Activated gamma-delta T cell (primary cell): ENCODE measurements at places on chromosomes 5 and 9.

GRCh38 chr5:24142341-24142740 is 502.4 kb downstream of the CDH10 start:
- no peak for DNase-seq

DNA sequence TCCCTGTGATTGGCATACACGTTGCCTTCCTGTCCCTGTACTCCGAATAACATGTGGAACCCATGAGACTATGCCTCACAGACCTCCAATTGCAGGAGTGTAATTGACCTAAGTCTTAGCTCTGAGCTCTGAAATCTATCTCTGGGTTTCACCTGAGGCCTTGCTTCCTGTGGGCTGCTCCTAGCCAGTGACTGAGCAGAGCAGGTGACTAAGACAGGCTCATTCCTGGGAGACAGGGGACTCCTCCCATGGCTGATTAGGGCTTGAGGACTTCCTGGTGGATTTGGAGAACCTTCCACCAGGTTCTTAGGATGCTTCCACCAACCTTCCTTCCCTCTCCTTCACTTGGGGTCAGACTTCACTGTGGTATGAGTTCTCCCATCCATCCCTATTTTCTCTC is 22.3 kb upstream of the MIER3 start:
- no peak for DNase-seq

GRCh38 chr5:56346741-56347535 is 113.8 kb upstream of the ANKRD55 start:
- no peak for DNase-seq

GRCh38 chr9:16221822-16222547 is 648.5 kb downstream of the BNC2 start:
- no peak for DNase-seq

DNA sequence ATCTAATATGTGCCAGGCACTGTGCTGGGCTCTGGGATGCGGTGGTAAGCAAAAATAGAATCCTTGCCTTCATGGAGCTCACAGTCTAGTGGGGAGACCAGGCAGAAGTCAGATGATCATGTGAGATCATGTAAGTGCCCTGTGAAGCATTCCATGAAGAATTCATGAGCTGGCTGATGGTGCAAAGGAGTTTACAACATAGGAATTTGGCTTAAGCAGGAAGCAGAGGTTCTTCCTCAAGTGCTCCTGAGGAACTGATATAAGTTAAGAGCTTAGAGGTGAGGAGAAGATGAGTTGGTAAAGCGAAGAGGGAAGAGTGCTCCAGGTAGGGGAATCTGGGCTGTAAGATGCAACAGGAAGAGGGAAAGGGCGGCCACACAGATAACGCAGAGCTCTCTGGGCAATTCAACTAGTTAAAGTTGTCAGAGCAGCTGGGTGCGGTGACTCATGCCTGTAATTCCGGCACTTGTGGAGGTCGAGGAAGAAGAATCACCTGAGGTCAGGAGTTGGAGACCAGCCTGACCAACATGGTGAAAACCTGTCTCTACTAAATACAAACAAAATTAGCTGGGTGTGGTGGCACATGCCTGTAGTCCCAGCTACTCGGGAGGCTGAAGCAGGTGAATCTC is 78.5 kb upstream of the SPATA31D4 start:
- no peak for DNase-seq

- DNase-seq: no peak
These were observed 93.3 kb upstream of the MAP1B start for GRCh38 chr5:72013766-72014624.

- DNase-seq: no peak
These were observed 141.1 kb upstream of the RANBP3L start for GRCh38 chr5:36442796-36443195.

DNA sequence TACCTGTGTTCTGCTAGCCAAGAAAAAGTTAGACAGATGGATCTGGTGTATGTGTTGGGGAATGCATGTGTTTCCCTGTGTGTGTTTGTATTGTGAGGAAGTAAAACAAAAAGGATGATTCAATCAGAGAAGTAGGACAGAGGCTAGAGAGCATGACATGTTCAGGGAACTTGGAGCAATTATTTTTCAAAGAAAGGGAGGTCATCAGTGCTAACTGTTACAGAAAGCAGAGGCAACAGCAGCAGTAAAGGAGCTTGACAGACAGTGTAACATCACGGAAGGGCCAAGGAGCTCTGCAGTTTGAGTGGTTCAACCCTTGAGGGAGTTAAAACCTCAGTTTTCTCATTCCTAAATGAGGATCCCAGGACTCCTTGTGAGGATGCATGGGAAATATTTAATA is 13.2 kb downstream of the SPINK1 start:
- DNase-seq: no peak

DNA sequence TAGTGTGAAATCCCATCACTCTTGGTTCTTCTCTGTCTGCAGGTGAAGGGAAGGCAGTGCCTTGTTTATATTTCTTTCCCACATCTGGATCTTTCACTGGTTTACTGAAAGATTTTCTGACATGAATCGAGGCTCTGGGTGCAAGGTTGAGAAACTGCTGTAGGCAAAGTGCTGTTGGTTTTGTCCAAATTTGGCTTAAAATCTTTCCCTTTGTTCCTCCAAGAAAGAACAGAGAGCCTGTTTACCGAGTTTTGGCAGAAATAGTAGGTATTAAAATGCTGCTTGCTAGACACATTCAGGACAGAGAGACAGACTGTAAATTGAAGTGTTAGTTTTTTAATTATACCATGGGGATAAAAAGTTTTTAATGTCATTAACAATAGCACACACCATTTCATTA is 21.5 kb downstream of the SKP2 start:
- DNase-seq: no peak

DNA sequence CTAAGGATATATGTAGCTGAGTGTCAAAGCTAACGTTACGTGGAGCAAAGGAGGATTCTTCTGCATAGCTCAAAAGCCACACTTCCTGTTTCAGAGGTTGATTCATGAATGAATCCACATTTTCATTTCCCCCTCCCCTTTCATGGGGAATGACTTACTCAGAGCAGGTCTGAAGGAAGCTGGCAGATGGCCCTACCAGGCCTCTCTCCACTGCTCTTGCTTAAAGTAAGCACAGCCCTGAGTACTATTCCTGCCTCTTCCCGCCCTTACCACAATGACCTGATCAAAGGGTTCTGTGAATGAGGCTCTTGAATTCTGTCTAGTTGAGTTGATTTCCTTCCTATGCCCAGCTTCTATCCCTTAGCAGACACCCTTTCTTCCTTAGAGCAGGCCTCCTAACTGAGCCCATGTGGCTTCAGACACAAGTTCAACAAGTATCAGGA is 6.3 kb downstream of the IGIP start:
- no peak for DNase-seq

DNA sequence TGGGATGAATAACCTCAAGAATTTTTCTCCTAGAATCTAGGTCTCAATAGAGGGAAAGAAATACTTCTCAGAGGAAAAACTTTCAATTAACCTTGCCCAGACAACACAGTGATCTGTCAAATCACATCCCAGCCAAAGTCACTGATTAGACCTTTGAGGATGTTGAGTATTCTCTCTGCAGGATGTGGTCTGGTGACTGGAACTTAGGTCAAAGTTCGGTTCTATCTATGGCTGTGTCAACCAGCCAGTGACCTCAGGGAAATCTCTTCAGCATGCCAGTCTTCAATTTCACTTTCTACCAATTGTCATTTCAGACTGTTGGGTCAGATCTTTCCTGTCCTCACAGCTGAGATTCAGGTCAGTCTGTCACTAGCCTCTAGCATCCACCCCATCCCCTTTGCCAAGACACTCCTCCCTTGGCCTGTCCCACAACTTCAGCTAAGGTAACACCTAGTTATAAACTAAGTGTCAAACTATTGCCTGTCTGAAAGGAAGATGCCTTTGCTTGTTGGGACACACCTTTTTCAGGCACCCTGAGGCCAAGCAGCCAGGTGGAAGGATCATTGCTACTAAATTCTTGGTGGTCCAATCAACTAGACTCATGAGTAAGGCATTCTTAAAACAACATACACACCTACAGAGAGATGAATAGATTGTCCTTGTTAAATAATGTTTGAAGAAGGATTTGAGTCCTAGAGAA is 156.3 kb upstream of the FST start:
- no peak for DNase-seq

- no peak for DNase-seq
These were observed 106.3 kb downstream of the PCSK5 start for GRCh38 chr9:75996726-75997125.

DNA sequence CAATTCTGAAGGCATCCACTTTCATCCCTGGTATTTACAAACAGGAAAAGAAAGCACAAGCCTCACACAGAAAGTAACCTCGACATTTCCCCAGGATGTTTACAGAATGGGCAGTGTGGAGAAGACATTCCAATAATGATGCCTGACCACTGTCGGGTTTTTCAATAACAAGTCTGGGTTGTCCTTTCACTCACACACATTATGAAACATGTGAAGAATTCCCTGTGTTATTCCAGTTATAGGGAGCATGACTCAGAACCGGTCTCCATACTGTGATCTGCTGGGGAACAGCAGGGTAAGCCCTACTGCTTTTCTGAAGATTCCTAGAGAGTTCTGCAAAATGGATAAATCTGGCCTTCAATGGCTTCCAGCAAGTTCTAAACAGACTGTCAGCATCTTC is 155.3 kb downstream of the ADAMTS12 start:
- no peak for DNase-seq

- no peak for DNase-seq
These were observed 108.6 kb downstream of the PHF2 start for GRCh38 chr9:93684806-93685543.

GRCh38 chr5:39447968-39448367 is 23.2 kb upstream of the DAB2 start:
- no peak for DNase-seq

GRCh38 chr5:135543485-135544304 is 7.9 kb upstream of the NEUROG1 start:
- no peak for DNase-seq

DNA sequence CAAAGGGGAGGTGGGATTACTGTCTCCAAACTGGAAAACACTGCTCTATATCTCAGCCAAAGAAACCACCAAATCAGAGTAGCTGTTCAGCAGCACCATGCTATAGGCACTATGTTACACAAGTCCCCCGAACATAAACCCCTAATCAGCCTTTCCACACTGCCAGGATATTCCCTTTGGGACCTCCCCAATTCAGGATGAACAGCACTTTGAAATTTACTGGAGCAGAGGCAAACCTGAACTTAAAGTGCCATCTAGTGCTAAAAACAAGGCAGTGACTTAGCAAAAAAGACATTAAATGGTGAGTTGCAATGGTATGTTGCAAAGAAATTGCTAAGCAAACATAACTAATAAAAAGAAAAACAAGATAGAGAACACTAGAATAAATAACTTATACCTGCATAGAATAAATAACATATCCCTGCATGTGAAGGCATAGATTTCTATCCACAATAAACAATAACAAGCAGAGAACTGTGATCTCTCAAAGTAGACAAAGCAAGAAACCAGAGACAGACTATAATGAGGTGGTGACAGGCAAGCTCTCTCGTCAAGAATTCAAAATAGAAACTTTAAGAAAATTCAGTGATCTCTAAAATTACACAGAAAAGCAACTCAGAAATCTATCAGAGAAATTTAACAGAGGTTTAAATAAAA is 584.4 kb upstream of the ACO1 start:
- DNase-seq: no peak

- no peak for DNase-seq
These were observed 132.5 kb downstream of the WDR70 start for GRCh38 chr5:37511646-37512045.

DNA sequence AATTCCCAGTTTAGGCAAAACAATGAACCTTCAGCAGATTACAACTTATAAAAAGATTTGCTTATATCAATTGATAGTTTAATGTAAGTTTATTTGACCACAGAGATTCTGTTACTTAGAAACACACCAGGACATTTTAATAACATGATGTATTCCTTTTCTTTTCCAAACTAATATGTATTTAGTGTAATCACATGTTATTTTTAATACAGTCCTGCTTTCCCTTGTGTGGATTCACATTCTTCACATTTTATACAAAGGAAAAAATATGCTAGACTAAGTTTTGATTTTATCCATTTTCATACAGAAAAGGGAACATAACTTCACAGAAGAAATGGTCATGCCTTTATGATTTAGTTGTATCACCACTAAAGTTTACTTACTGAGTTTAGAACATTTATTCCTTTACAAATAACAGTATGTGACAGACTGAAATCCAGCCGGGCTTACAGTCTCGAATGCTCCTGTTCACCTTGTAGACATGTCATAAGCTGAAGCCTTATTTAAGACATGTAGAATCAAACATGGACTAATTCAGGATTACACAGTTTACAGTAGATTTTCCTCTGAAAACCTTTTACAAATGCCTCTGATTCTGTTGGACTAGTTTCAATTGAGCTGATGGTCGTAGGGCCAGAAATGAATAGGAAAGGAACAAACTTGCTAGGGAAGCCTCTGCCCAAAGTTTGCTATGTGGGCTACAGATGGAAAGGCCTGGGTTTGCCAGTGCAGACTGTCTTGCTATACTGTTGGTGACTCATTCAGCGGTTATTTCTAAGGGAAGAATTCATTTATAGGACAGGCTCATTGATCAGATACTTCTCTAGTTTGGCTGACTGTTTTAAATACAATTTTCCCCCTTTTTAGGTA is 6.6 kb upstream of the ASPN start:
- DNase-seq: no peak

DNA sequence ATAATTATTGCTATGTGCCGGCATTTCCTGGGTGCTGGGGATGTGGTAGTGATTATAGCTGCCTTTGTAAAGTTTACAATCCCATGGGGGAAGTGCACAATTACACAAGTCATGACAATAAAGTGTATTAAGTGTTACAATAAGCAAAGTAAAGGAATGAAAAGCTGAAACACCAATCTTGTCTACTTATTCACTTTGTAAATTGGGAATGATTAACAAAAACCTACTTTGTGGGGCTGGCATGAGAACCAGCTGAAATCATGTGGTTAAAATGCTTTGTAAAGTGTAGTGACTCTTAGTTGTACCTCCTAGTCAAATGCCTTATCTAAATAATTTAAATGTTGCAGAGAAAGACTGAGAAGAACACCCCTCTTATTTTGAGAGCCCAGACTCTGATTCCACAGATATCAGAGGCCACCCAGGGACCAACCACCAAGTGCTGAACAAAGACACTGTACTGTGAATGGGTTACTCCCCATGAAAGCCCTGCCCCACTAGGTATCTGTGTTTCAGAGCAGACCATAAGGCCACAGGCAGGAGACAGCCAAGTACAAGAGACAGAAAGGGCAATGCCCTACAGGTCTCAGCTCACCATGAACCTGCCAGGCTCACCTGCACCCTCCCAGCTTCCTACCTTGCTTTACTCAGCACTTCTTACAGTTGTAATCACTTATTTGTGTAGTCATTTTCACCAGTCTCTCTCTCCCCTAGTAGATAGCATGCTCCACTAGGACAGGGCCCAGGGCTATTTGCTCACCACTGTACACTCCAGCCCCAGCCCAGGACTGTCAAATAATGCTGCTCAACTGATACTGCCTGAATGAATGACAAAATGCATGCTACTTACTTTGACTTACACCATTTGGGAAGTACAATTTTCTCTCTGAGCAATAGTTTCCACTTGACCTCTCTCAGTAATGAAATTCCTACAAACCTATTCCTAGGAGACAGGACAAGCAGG is 101.6 kb upstream of the APC start:
- no peak for DNase-seq
